ENCODE measurements at places on chromosomes 5 and 9.

DNA sequence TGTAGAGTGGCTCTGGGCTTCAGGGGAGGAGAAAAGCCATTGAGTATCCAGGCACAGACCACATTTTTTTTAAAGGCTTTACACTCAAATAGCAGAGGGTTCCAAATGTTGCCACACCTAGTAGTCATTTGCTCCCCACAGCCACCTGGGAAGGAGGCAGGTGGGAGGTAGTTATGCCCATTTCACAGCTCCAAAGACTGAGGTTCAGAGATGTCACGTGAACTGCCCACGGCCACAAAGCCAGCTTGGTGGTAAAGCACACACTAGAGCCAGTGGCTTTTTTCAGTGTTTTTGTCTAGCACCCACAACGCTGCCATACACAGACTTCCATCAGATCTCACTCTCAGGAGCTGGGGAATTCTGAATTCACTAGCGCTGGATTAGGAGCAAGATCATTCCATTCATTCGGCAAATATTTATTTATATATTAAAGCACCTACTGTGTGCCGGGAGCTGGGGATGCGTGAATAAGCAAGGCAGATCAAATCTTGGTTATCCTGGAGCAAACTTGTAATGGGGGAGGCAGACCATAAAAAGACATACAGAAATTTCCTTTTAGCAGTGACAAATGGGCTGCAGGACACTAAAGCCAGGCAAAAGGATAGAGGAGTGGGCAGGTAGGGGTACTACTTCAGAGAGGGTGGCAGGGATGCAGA lies 7.4 kb downstream of the WHRN start:
- DNase-seq, result no peak

- DNase-seq, result no peak
Observed at GRCh38 chr5:52626312-52626711, 161.4 kb upstream of the ITGA1 start.

GRCh38 chr9:137017791-137018497 lies 10.1 kb downstream of the ABCA2 start:
- no peak for DNase-seq

- no peak for DNase-seq
Observed at GRCh38 chr5:169886677-169887076, 93.6 kb downstream of the INSYN2B start.

DNA sequence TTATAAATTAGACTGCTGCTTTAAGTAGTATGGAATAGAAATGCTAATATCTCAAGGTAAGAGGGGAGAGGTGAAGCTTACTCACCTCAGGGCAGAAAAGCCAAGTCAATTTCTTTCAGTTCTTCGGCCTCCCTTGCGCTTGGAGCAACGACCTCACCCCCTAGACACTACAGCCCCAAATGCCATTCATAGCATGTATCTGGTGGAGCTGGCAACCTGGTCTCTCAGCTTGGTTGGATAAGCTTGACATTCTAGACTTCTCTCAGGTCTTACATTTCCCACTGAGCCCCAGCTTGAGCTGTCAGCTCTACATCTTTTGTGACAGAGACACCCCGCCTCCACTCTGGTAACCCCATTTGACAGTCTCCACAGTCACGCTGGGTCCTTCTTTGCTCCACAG lies 154.9 kb downstream of the ZNF608 start:
- no peak for DNase-seq

DNA sequence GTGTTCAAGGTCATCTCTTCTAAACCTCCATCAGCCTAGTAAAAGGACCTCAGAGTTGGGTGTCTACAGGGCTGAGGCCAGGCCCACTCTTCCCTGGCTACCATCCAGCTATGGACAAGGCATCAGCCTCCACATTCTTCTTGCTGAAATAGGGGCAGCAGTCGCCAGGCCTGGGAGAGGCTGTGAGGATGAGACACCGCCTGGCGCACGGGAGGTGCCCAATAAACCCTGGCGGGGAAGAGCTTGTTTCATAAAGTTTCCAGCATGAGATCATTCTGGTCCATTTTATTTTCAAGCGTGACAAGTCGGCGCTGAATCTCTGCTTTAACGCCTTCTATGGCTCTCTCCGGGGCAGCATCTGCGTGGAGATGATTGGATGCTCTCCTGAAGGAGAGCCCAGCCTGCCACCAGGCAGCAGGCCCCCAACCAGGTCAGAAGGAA lies 153.4 kb downstream of the OLFM1 start:
- DNase-seq, result no peak

- DNase-seq, result no peak
Observed at GRCh38 chr5:9547122-9547947, 1.5 kb upstream of the SEMA5A start.

GRCh38 chr9:84141741-84142370 lies 161.3 kb downstream of the RMI1 start:
- no peak for DNase-seq

DNA sequence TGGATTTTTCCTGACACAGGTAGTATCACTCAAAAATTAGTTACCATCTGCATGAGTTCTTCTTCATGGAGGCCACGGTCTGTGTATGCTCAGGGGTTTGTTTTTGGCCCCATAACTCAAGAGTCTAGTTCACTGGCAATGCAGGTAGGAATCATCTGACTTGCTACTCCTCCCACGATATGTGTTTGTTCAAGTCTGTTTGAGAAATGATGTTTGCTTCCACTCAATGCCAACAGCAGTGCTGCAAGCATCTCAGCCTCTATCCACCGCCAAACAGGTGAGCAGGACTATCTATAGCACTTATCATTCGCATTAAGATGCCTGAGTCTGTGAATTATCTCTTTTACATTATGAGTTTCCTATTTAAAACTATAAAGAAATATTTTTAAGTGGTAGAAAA lies 264.8 kb upstream of the PTGER4 start:
- peak; percentile 17 for DNase-seq

DNA sequence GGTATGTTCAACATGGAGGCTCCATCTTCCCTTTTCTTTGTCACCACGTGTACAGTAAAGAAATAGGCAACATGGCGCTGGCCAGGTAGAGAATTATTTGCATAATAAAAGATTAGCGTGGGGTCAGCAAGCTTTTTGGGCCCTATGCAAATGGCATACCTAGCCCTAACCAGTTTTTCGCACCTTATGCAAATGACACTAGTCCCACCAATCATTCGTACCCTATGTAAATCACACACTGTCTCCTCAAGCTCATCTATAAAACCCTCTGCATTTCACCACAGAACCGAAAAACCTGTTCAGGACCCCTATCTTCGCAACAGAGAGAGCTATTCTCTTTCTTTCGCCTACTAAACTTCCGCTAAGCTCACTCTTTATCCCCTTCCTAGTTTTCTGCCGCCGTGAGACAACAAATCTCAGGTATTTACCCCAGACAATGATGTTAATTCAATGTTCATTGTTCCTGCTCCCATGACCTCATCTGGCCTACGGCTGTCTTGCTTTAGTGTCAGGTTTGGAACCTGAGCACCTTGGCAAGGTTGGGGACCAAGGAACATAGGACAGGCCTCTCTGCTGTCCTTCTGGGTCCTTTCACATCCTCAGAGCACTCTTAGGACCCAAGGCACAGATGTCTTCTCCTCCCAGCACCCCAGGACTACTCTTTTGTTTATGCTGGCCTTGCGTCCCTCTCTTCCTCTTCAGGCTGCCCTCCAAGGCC lies 180.7 kb upstream of the RAI14 start:
- DNase-seq, result no peak

- DNase-seq, result no peak
Observed at GRCh38 chr9:12880406-12881015, 105.7 kb downstream of the LURAP1L start.

GRCh38 chr5:11898-12297 lies 80.1 kb upstream of the PLEKHG4B start:
- no peak for DNase-seq

DNA sequence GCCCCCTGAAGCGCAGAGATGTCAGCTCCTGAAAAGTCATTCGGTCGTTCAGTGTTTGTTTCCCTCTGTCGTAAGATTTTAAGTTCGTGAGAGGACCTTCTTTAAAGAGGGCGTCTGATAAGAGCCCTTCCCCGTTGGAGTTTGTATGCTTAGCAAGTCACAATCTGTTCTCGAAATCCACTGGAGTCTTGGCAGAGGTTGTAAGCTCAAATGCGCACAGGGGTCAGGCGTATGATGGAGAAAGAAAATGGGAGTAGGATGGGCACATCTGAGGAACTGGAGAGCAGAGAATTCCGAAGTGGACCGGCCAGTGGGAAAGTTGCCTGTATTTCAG lies 710 bp downstream of the HSD17B4 start:
- DNase-seq, result no peak

DNA sequence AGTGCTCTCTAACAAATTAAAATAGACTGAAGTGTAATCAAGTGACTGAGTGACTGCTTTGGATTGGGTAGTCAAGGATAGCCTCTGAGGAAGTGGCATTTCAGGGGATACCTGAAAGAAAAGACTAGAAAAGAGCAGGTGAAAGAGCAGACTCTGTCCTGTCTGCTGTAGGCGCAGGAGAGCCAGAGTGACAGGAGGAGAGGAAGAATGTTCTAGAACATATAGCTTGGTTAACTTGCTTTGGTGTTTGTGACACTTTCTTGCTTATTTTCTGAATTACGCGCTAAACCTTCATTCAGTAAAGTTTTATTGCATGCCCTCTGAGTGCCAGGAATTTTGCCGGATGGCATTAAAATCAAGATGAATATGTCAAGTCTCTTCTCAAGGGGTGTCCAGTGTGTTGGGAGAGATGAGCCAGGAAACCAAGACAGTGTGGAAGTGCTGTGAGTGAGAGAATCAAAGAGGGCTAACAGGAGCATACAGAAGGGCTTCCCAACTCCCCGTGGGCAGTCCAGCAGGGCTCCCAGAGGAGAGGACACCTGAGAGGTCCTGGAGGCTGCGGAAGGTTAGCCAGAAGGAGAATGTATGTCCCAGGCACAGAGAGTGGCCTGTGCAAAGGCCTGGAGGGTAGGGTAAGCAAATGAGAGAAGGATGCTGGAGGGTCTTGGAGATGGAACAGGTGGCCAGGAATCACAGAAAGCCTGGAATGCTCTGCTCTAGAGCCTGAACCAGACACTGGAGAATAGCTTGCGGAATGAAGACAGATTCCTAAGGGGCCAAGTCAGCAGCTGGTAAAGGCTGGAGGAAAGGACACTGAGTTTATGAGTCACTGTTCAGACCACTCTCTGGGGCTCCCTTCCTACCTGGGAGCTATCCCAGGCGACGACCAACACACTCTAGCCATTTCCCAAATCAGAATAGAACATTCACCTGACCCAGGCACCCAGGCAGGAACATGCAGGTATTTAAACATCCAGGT lies 59.3 kb downstream of the SLC22A5 start:
- DNase-seq, result no peak

GRCh38 chr5:127183332-127183731 lies 107.3 kb upstream of the MEGF10 start:
- DNase-seq, result no peak

- no peak for DNase-seq
Observed at GRCh38 chr5:114243281-114243971, 118.4 kb upstream of the KCNN2 start.

DNA sequence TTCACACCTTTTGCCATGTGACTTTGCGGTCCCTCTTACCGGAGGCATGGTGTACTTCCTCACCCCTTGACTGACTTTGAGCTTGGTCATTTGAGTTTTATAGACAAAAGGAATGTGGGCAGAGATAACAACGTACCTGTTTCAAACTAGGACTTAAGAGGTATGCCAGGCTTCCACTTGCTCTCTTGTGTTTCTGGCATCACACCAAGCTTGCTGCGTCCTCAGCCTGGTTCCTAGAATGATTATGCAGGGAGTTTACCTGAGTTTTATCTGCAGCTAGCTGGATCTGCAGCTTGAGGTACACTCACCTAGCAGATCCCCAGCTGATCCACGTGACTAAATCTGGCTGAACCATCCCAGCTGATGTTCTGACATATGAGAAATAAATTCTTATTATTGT lies 66.2 kb downstream of the PLK2 start:
- DNase-seq, result no peak

DNA sequence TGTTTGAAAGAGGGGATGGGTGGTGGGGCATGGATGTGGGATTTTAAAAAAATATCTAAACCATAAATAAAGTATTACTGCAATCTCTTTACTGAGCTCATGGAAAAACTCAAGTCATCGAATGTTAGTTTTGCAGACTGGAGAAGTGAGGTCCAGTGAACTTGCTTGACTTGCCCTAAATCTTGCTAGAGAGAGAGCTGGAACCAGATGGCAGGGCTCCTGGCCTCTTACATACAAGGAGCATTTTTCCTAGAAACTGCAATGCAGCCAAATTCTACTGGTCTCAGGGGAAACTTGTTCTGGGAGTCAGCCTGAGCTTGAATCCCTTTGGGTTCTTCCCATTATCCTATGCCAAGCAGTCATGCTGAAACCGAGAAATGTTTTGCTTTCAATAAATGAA lies 2.9 kb upstream of the TGFBI start:
- DNase-seq, result no peak

DNA sequence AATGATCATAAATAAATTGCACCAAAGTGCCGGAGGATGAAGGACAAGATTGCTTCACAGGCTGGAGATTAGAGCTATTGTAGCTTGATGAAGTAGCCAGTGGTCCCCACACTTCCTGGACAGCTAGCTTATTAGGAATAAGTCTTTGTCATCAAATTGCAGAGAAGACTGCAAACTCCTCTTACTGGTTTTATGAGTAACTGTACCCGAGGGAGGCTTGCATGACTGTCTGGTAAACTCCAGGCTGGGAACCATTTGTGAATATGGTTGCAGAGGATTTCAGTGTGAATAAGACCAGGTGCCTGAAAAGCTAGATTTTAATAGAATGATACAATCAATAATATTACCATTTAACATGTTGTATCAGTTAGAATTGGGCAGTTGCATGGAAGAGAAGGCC lies 36.5 kb upstream of the SEMA5A start:
- no peak for DNase-seq

DNA sequence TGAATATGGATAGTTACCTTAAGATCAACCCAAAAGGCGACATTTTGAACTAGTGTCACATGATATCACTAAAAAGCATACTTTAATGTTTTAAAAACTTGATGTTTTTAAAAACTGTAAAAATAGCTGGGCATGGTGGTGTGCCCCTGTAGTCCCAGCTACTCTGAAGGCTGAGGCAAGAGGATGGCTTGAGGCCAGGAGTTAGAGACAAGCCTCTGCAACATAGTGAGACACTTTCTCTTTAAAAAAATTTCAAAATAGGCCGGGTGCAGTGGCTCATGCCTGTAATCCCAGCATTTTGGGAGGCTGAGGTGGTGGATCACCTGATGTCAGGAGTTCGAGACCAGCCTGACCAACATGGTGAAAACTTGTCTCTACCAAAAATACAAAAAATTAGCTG lies 129.5 kb downstream of the NPR3 start:
- no peak for DNase-seq

GRCh38 chr5:14251733-14252132 lies 108.6 kb downstream of the TRIO start:
- DNase-seq, result no peak

- DNase-seq, result no peak
Observed at GRCh38 chr5:53969176-53969730, 341.1 kb downstream of the ARL15 start.

GRCh38 chr5:93589829-93590215 lies 6.8 kb downstream of the NR2F1 start:
- no peak for DNase-seq

Measured in SHP77 (cell line).